ENCODE measurements at places on chromosomes 16 and 17.

DNA sequence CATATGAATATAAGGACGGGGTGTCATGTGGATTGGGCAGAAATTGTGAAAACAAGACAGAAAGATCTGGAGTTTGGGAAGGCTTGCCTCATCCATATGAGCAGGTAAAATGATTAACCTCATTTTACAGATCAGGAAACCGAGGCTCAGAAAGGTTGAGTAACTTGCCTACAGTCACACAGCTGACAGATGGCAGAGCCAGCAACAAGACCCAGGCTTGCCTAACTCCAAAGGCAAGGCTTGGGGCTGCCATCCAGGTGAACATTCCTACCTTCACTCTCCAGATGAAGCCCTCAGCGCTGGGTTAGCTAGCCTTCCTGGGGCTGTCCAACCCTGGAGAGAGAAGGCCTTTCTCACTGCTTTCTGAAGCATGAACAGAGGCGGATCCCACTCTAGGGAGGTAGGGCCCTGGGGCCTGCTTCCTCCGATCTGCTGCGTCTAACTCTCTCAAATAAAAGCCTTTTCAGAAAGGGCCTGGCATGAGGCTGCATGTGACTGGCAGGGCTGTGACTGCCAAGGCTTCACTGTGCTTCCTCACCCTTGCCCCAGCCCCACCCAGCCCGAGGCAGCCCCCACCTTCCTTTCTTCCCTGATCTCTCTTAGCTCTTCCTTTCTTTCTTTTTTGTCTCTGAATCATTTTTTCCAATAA is 107.8 kb downstream of the GNAO1 start:
- no peak for DNase-seq

DNA sequence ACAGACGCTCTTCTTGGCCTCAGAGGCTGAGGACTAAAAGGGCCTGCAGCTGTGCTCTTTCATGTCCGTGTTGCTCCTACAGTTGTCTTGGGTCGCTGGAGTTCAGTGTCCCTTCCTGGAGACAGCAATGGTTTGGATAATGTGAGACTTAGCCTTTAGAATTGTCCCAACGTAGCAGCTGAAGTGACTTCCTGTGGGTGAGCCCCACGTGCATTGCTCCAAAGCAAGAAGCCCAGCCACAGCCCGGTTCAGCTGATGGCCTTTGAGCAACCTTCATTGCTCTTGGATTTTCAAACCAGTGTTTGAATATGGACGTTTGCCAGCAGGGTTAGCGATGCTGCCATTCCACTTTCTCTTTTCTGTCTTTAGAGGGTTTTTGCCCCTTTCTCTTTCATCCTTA is 19.7 kb downstream of the TMEM11 start:
- DNase-seq: no peak

- no peak for DNase-seq
Observed at GRCh38 chr16:58195771-58196170, 2.1 kb downstream of the CSNK2A2 start.

DNA sequence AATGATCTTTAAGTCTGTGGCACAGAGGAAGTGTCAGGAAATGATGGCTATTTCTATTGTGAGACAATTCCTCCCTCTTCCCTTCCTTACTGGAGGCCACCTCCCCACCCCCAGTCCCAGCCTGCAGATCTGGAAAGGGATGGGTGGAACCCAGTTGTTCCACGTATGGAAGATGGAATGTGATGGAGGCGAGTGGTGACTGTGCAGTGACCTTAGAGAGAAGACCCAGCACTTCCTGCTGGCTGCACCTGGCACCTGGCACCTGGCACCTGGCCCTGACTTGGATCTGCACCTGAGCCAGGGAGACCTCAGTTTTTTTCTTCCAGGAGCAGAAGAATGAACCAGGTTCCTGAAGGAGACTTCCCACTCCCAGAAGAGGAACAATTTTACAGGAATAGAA is 33.0 kb upstream of the TMC5 start:
- DNase-seq: no peak

DNA sequence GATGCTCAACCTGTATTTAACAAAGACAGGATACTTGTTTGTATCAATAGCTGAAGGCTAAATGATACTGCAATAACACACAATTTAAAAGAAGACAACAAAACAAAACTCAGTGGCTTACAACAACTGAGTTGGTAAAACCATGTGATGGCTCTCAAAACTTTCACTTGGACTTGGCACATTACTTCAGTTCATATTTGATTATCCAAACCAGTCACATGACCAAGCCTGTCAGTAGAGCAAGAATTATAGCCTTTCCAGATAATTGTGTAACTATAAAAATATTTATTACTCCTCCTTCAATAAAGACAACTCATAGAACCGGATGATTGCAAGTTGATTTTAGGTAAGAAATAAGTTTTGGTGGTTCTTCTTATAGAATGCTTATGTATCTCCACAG is 56.8 kb downstream of the NQO1 start:
- no peak for DNase-seq

DNA sequence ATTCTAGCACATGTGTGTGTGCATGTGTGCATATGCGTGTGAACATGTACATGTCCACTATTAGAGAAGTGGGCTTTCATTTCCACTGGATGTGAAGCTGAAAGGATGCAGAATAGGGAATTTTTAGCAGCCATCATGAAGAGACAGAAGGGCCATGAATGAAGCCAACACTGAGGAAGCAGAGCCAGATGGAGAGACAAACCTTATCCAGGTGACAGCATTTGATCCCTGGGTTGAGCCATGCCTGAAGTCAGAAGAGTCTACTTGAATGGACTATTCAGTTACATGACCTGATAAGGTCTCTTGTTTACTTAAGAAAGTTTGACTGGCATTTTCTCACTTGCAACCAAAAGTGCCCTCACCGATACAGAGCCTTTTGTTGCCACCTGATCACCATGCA is 88.4 kb downstream of the ASIC2 start:
- DNase-seq: no peak

- no peak for DNase-seq
Observed at GRCh38 chr17:35889241-35889640, 9.1 kb upstream of the CCL5 start.

GRCh38 chr17:71935341-71935740 is 185.5 kb upstream of the SOX9 start:
- no peak for DNase-seq

DNA sequence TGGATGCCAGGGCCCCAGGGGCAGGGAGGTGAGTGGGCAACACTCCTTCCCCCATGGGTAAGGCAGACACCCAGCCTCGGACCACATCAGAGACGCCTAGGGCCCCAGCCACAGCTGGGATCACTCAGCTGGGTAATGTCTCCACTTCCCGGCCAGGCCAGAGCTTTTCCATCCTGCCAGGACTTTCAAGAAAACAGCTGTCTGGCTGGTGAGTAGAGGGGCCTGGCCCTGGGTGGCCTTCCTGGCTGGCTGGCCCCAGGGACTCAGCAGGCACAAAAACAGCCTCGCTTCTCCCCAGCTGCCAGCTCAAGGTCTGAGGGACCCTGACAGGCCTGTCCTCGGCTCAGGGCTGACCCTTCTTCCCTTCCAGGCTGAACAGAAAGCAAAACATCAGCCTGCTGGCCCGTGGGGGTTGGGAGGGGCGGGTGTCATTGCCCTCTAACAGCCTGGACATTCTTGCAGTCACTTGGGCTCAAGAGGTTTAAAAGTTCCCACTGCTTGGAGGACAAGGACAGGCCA is 45.3 kb upstream of the JPH3 start:
- no peak for DNase-seq

GRCh38 chr17:19730843-19731242 is 14.5 kb upstream of the SLC47A2 start:
- DNase-seq: no peak

GRCh38 chr17:80519091-80519781 is 25.4 kb upstream of the RPTOR start:
- DNase-seq: no peak

GRCh38 chr16:85761861-85762260 is 11.0 kb upstream of the C16orf74 start:
- no peak for DNase-seq

DNA sequence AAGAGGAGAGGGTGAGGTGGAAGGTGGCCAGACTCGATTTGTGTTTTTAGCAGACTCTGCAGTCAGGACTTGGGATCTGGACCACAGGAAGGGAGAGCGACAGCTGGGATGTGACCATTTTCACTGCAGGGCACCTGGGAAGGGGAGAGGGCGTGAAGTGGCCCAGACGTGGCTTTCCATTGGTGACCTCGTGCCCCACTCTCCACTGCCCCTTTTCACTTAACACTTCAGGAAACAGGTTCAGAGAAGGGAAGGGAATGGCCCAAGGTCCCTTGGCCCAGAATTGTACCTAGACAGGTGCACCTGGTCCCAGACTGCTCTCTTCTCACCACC is 22.9 kb upstream of the MPRIP start:
- DNase-seq: no peak

- DNase-seq: no peak
Observed at GRCh38 chr17:49920030-49920769, 48.8 kb upstream of the DLX4 start.

GRCh38 chr17:6108382-6108781 is 38.2 kb downstream of the WSCD1 start:
- DNase-seq: no peak

GRCh38 chr17:17108451-17109049 is 66.3 kb downstream of the MPRIP start:
- DNase-seq: no peak

GRCh38 chr17:40025991-40026815 is 11.0 kb downstream of the CSF3 start:
- DNase-seq: no peak

DNA sequence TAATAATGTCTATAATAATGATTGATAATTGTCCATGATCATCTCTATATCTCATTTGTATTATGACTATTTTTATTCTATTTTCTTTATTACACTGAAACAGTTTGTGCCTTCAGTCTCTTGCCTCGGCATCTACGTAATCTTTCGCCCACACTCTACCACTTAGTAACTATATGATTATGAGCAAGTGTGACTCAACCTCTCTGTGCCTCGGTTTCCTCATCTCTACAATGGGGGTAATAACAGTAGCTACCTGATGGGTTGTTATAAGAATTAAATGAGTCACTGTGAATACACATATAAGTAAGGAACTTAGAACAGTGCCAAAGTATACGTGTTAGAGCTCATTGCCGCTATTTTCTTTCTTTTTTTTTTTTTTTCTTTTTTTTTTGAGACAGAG is 3.7 kb upstream of the SLC16A11 start:
- no peak for DNase-seq

GRCh38 chr17:34378664-34379101 is 15.7 kb upstream of the CCL1 start:
- DNase-seq: no peak

DNA sequence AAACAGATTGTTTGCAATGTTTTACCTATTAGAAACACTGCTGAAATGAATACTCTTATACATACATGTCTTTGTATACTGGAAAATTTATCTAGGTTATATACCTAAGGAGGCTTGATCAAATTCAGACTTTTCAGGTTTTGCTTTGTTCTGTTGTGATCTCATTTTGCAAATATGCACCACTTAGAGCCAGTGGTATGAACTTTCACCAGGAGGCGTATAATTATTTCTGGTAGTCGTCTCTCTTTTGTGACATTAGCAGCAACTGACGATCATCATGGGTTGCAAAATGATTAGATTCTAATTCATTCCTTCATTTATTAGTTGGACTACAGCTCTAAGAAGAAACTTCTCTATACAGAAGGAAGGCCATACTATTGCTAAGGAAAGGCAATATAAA is 26.9 kb downstream of the AP1G1 start:
- DNase-seq: no peak

GRCh38 chr16:46482895-46483294 is 138.3 kb downstream of the SHCBP1 start:
- DNase-seq: no peak

DNA sequence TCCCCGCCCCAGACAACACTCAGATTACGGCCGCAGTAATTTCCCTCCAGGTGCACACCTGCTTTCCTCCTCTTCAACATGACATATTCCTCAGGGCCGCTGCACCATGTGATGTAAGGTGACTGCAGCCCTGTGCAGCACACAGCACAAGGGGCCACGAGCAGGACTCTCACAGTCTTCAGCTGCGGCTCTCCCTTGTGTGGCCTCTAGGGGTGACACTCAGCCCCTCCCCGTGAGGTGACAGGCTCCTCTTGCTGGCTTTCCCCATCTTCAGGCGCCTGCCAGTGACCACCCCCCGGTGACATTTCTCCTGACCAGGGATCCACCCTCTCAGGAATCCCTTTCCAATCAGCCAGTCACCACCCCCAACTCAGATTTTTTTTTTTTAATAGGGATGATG is 31.3 kb upstream of the ABCC3 start:
- no peak for DNase-seq

DNA sequence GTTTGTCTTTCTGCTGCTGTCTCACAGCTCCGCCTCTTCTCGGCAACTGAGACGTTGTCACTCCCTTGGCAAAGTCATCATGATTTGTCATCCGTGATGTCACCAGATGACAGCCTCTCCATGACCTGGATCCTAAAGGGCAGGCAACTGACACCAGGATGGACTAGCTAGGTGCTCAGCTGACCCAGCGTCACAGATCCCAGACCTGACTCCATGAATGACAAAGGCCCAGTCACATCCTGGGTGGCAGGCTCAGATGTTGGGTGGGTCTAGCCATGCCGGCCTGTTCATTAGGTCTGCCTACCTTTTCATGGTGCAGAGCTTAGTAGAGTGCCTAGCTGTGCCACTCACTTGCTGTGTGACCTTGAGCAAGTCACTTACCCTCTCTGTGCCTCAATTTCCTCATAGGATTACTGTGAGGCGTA is 3.8 kb upstream of the TMEM238L start:
- no peak for DNase-seq

GRCh38 chr16:26988186-26988585 is 78.5 kb upstream of the C16orf82 start:
- DNase-seq: no peak

GRCh38 chr16:25812215-25812614 is 120.5 kb downstream of the HS3ST4 start:
- no peak for DNase-seq

DNA sequence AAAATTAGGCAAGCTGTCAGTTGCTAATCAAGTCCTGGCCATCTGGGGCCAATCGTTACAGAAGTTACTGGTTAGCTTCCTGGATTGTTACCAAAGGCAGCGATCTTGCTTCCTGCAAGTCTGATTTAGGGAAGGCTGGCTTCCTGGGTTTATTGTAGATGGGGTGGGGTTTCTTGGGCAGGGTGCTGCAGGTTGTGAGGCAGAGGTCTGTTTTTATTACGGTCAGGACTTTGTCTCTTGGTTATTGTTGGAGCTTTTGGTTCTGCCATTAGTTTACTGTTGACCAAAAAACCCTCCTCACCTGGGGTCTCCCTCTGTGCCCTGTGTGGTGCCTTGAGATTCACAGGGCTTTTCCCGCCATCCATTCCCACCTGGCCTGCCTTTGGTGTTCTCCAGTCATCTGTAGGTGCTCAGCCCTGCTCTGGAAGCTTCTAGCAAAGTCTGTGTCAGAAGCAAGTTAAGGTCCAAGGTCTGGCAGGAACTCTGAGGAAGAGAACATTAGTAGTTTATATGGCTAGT is 36.9 kb downstream of the SLC47A1 start:
- DNase-seq: no peak

DNA sequence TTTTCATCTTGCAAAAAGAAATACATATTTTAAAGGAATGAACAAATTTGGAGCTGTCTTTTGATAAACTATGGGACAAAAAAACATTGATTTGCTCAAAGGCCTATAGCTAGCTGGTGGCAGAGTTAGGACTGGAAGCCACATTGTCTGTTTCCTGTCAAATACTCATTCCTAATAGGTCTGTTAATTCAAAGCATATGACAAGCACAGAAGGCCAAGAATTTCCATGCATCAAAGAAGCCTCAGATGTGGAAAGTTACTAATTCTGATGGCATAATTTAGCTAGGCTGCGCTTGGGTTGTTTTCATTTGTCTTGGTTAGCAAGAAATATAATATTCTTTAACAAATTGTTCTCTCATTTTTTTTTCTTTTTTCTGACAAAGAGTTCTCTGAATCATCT is 98.0 kb downstream of the CDK5R1 start:
- no peak for DNase-seq

Data from activated T-helper 1 cell treated with anti-CD3 and anti-CD28 coated beads, Interleukin-2, amount 50 U/mL, for 16 hours (primary cell).